ENCODE measurements at places on chromosomes 13 and 19.

DNA sequence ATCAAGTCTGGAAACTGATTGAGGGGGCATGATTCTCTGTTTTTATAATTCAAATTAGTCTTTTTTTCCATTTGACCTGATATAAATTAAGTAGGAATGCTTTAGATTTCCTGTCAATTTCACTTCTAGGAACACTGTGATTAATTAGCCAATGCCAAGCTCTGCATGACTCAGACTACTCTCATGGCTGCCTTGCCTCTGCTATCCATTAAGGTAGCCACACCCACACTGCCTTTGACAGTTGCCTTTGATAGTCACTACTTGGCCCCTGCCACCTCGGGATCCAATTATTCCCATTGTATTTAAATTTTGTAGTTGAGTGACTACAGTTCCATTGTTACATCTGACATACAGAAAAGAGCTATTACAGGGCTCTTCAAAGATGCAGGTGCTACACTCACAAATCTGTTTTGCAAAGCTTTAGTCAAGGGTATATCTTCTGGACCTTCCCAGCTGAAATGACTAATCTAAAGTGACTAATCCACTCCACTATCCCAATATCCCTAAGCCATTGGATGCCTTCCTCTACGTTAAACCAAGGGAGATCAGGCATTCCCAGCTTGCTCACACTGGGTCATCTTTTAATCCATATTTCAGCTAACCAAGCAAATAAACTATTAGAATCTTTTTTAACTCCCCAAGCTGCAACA is 1193.1 kb upstream of the MIR17HG start:
- DNase-seq, result no peak

- DNase-seq, result no peak
Observed at GRCh38 chr19:32018014-32018413, 327.4 kb upstream of the ZNF507 start.

- no peak for DNase-seq
Observed at GRCh38 chr19:42074513-42075363, 1.2 kb upstream of the ZNF574 start.

- DNase-seq, result no peak
Observed at GRCh38 chr13:106373304-106373988, 162.0 kb downstream of the EFNB2 start.

DNA sequence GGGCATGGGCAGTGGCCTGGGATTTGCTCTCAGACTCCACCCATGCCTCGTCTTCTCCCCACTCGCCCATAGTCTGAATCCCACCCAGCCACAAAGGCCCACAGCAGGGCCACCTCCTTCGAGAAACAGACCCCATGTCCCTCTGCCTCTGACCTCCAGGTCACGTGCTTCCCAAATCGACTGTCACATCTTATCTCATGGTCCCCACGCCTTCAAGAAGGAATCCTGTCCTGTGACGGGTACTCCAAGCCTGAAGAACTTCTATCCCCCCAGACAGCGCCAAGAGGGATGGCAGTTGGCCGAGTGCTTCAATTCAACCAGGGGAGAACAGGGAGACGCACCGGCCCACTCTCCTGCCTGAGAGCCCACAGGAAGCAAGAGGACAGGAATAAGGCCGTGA is 16.5 kb downstream of the MLLT1 start:
- DNase-seq, result no peak

GRCh38 chr13:108214441-108215271 is 680 bp downstream of the LIG4 start:
- DNase-seq, result no peak

GRCh38 chr13:97030705-97031452 is 36.6 kb upstream of the OXGR1 start:
- DNase-seq, result no peak

DNA sequence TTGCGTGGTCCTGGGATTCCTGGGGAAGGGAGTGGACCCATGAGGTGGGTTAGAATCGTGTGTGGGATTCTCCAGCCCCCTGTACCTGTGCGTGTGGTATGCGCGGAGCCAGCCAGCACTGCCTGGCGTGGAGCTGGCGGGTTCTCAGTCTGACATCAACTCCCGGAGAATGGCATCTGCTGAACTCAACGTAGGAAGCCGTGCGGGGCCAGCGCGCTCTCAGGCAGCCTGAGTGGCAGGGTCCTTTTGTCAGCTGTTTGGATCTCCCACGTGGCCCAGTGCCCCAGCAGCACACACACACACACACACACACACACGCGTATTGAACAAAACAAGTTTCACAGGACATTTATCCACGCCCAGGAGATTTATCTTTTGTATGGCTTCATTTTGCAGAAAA is 28.1 kb downstream of the ATP4B start:
- DNase-seq, result no peak

- no peak for DNase-seq
Observed at GRCh38 chr13:32009362-32009761, 22.2 kb upstream of the FRY start.

DNA sequence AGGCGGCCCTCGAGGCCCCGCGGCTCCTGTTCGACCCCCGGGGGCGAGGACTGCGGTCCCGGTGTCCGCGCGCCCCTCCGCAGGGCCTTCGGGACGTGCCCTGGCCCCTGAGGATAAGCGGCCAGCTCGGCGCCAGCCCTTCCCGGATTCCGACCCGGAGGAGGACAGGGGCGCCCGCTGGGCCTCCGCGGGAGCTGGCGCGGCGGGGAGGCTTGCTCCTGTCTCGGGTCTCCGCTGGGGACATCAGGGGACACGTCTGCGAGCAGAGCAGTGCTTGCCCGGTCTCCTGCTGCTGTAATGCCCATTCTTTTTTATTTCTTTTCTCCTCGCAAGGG is 829 bp downstream of the B3GLCT start:
- no peak for DNase-seq

DNA sequence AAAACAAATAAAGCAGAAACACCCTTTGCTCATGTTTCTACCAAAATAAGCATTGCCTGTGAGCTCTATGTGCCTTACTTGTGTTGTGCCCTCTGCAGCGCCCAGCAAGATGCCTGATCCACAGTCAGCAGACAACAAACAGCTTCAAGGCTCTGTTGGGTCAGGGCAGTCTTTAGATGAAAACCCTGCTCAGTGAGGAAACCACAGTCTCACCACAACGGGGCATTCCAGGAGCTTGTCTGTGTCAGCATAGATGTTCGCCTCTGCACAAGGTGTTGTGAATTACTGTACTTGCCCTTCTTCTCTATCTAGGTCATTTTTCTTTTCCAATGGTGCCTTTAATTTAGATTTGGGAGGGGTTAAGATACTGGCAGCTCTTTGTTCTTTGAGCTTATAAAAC is 251.9 kb downstream of the COL4A1 start:
- DNase-seq, result no peak

- DNase-seq, result no peak
Observed at GRCh38 chr13:54162069-54162468, 1133.5 kb downstream of the OLFM4 start.

DNA sequence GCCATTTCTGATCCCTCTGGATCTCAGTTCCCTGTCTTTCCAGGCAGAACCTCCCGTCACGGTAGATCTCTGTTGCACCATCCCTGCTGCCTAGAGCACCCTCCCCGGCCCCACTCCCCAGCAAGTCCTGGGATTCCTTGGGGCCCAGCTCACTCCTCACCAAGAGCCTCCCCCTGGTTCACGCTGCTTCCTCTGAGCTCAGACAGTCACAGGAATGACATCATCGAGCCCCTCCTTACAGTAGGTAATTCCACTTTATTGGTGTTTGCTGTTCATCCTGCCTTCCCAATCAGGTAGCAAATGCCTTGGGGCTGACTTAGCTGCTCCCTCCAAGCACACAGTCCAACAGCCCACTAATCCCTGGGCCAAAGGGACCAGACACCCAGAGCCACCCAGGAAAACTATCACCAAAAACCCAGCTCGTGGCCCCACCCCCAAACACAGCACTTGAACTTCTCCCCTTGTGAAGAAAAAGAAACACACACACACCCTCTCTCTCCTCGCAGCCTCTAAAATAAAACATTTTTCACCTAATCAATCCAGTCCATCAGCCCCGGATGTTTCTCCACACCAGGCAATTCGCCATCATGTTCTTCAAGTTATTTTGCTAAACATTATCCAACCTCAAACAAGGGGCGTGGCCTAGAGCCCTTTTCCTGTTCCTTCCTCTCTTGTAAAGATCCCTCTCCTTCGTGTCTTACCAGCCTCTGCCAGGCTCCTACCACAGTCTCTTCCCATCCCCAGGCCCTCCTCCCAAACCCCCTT is 2.5 kb downstream of the NAPA start:
- no peak for DNase-seq

DNA sequence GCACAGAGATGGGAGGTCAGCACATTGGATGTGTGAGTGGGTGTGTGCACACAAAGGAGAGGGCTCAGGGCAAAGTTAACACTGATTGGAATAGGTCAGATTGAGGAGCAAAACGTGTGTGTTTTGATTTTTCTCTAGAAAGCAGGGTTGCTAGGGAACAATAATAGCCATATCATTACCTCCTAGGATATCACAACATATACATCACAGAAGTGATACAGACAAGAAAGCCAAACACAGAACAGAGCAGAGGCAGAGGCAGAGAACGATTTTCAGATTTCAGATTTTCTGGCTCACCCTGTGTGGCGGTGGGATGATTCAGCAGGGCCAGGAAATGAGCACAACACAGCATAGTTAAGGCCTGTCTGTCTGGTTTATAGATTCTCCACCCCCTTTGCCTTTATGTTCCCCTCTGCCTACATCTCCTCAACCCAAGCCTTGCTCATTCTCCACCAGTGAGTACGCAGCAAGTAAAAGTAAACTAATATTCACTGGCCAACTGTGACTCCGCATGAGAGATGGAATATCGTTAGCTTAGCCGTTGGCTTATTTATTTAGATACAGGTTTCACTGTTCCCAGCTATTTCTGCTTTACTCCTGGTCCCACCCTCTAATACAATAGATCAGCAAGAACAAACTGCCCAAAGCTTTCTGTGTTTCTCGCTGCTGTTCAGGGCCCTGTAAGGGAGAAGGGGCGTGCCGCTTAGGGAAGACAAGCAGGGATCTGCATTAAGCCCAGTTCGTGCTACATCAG is 182.7 kb upstream of the TSC22D1 start:
- peak; percentile 6 for DNase-seq

DNA sequence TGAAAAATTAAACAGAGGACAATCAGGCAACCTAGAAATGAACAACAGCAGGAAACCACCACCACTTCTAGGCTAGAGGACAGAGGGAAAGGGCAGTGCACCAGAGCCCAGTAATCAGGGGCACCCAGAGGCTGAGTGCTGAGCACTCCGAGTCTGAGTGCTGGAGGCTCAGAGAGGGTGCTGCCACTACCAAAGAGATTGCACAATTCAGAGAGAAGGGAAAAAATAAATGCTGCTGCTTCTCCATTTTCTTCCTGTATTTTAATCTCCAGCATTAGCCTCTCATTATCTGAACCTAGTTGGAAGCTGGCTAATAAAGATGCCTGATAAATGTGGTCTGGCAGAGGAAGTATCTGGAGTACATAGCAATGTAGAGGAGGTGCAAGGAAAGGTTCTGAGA is 11.8 kb upstream of the ZNF175 start:
- DNase-seq, result no peak

- DNase-seq, result no peak
Observed at GRCh38 chr19:47331931-47332547, at the start of gene C5AR2. Gene C5AR2 (plus strand): TSS chr19:47332175. CDS start chr19:47340800, 8,625 bp downstream.
